ENCODE measurements at places on chromosomes 12 and 14.

DNA sequence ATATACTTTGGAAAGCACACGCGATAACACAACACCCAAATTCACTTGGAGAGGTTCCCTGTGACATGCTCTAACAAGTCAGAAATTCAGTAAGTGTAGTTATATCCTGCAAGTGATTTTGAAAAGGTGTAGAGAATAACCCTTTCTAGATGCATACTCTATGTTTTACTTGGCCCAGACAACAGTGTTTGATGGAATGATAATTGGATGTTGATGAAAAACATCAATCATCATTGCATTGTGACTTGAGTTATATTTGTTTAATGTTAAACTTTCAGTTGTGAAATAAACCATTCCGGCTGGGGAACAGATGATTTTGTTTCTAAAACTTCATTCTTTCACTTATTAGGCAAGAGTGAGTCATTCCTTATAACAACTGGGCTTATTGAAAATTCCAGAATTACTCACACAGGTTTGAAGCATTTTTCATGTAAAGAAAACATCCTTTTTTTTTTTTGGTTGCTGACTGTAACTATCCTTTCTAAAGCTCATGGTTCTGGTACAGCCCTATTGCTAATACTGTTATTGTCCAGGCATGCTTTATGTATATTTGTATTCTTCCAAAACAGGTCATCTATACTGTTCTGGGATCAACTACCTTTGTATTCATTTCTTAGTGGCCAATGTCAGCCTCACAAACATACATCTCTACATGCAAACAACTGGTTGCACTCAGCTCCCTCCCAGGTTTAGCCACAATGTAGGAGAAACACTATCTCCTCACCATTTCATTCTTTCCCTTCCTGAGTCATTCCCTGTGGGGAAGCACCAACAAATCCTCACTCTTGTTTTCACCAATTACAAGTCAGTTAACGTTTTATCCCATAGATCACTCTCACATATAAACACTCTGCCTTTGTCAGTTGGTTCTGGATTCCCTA, 121.2 kb upstream of the LRIG3 start:
- no peaks in the 10 kb centered on the region for H3K36me3 ChIP-seq
- no peaks in the 10 kb centered on the region for H3K27me3 ChIP-seq
- H3K4me1 ChIP-seq = peaks cover 17% of the 10 kb centered on the region
- H3K4me3 ChIP-seq = no peak overlapping the region
- no peak overlapping the region for H3K27ac ChIP-seq

DNA sequence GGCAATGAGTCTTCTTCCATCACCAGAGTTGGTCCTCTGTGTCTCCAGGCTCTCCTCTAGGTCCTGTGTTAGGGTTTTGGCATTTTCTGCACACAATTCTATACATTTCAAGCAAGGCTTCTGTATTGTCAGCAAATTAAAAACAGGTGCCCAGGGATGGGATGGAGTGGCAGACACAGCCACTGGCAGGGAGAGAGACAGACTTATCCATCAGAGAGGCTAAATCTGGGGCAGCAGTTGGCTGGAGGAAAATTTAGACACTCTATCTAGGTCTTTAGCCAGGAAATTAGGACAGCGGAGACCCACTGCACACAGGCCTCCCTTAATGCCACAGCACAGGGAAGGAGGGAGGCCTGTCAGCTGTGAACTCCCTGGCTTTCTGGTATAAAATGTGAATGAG, 20.2 kb downstream of the PLEKHD1 start:
- no peak overlapping the region for H3K27ac ChIP-seq
- no peaks in the 10 kb centered on the region for H3K36me3 ChIP-seq
- no peak for DNase-seq
- 0 out of 2 replicates have a peak, but pooled peaks cover 4% of the 10 kb centered on the region for H3K27me3 ChIP-seq
- H3K4me3 ChIP-seq = no peak overlapping the region

GRCh38 chr14:104192146-104192882, 53.9 kb downstream of the KIF26A start:
- H3K36me3 ChIP-seq = no peaks in the 10 kb centered on the region
- H3K4me1 ChIP-seq = no peaks in the 10 kb centered on the region
- DNase-seq = no peak
- no peak overlapping the region for H3K4me3 ChIP-seq

- H3K4me3 ChIP-seq = no peak overlapping the region
- H3K36me3 ChIP-seq = no peaks in the 10 kb centered on the region
- no peaks in the 10 kb centered on the region for H3K4me1 ChIP-seq
- no peaks in the 10 kb centered on the region for H3K27me3 ChIP-seq
- no peak for DNase-seq
- H3K27ac ChIP-seq = no peak overlapping the region
These were observed 368.7 kb upstream of the MIS18BP1 start for GRCh38 chr14:45621731-45622130.

GRCh38 chr14:69042787-69043444, 63.8 kb upstream of the ACTN1 start:
- no peaks in the 10 kb centered on the region for H3K27me3 ChIP-seq
- no peak overlapping the region for H3K27ac ChIP-seq
- DNase-seq = no peak
- no peaks in the 10 kb centered on the region for H3K36me3 ChIP-seq
- H3K4me3 ChIP-seq = no peak overlapping the region
- peaks cover 25% of the 10 kb centered on the region for H3K4me1 ChIP-seq

- no peak overlapping the region for H3K27ac ChIP-seq
- no peaks in the 10 kb centered on the region for H3K36me3 ChIP-seq
- no peak for DNase-seq
- H3K27me3 ChIP-seq = no peaks in the 10 kb centered on the region
- no peak overlapping the region for H3K4me3 ChIP-seq
These were observed 14.0 kb upstream of the PCNX1 start for GRCh38 chr14:70893062-70893845.

DNA sequence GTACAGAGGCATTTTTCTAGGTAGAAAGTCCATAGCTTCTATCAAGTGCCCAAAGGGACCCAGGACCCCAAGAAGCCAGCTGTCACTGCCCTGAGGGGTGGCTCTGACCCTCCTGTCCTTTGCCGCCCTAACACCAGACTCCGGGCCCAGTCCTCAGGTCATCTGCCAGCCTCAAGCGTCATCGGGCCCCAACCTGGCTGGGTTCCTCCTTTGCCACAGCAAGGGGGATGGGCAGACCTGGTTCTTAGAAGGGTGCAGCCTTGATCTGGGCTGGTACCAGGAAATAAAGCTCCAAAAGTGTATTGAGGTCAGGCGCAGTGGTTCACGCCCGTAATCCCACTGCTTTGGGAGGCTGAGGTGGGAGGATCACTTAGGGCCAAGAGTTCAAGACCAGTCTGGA, 27.1 kb upstream of the FAM222A start:
- H3K36me3 ChIP-seq = no peaks in the 10 kb centered on the region
- no peak overlapping the region for H3K4me3 ChIP-seq
- no peaks in the 10 kb centered on the region for H3K4me1 ChIP-seq
- H3K27me3 ChIP-seq = no peaks in the 10 kb centered on the region
- H3K27ac ChIP-seq = no peak overlapping the region

DNA sequence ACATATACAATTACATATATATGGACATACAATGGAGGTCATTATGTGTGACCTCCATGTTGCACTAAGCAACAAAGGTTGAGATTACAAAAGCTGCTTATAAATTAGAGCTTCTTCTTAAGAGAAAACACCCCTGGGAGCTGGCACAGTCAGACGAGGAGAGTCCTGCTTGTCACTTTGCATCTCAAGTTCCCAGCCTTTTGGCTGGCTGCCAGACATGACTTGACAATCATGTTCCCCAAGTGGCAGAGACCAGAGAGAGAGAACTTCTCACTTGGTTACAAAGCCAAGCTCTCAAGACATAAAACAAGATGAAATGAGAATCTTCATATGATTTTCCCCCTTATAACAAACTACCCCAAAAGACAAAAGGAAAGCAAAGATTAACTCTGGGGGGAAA, 8.5 kb upstream of the SYNJ2BP start:
- no peak overlapping the region for H3K27ac ChIP-seq
- no peaks in the 10 kb centered on the region for H3K4me1 ChIP-seq
- peaks cover 4% of the 10 kb centered on the region for H3K36me3 ChIP-seq
- DNase-seq = no peak
- no peak overlapping the region for H3K4me3 ChIP-seq

DNA sequence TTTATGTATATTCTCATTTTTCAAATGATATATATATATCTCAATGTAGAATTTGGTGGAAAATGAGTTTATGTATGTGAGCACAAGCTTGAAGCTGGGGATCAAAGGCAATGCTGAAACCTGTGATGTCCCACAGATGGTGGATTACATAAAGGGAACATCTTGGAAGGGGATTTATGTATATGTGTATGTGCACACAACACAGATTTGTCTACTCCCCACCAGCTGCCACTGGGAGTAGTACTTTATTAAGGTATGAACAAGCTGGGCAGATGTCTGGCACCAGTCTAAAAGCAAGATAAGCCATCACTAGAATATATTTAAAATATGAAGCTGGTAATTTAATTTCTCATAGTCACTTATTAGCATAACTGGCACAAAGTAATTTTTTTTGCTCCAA, 895.6 kb downstream of the SLC6A15 start:
- no peaks in the 10 kb centered on the region for H3K4me1 ChIP-seq
- DNase-seq = no peak
- no peaks in the 10 kb centered on the region for H3K27me3 ChIP-seq
- no peak overlapping the region for H3K4me3 ChIP-seq
- no peak overlapping the region for H3K27ac ChIP-seq

GRCh38 chr12:132602572-132603239, 7.7 kb downstream of the LRCOL1 start:
- no peak overlapping the region for H3K27ac ChIP-seq
- peaks cover 3% of the 10 kb centered on the region for H3K4me1 ChIP-seq
- H3K4me3 ChIP-seq = no peak overlapping the region
- H3K36me3 ChIP-seq = no peaks in the 10 kb centered on the region

DNA sequence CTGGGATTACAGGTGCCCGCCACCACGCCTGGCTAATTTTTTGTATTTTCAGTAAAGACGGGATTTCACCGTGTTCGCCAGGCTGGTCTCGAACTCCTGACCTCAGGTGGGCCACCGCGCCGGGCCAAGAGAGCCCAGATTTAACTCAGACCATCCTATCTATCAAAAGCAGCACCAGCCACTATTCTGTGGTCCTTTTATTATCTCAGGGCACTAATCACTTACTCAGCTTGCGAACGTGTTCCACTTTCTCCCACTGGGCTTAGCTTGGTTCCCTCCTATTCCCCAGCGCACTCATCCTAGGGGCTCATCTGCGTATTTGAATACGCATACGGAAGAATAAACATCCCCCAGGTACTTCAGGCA, 16.2 kb upstream of the AACS start:
- no peaks in the 10 kb centered on the region for H3K27me3 ChIP-seq
- H3K27ac ChIP-seq = 0 out of 2 replicates have a peak overlapping the region, but pooled peaks have one; percentile 1
- H3K4me3 ChIP-seq = peak overlapping the region; percentile 43
- no peaks in the 10 kb centered on the region for H3K36me3 ChIP-seq
- no peak for DNase-seq
- peaks cover 11% of the 10 kb centered on the region for H3K4me1 ChIP-seq

DNA sequence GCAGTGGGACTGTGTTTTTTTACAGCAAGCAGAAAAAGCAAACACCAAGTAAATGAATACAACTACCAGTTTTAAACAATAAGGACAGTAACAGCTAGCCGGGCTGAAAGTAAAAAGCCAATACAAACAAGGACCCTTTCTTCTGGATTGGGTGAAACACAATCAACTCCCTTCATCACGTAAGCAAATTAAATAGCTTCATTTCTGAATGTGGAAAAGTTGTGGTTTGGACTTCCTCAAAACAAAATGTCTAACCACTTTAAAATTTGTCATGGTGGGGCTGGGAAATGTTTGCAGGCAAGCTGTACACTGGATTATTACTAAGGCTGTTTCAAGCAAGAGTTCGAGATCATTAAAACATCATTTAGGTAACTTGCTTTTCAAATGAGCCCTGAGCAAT, 47.4 kb downstream of the TCHP start:
- H3K36me3 ChIP-seq = peaks cover 9% of the 10 kb centered on the region
- no peak for DNase-seq
- peak overlapping the region; percentile 28 for H3K27ac ChIP-seq

DNA sequence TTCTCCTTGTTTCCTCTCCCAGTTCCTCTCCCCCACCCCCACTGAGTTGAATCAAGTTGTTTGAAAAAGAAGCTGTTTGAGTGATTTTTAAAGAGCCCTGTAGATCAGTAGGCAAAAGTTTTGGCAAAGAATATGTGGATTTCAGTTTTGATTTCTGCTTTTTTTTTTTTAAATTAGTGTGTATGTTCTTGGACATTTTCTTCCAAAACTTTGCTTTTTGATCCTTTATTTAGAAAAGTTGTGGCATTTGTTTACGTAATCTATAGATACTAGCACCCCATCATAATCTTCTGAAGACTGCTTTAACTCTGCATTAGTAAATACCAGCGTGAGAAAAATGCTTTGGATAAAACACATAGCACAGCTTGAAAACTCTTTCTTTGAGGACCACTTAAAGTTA, 190.3 kb upstream of the SEL1L start:
- no peak overlapping the region for H3K4me3 ChIP-seq
- no peaks in the 10 kb centered on the region for H3K4me1 ChIP-seq
- no peak for DNase-seq
- no peaks in the 10 kb centered on the region for H3K27me3 ChIP-seq
- H3K27ac ChIP-seq = no peak overlapping the region

DNA sequence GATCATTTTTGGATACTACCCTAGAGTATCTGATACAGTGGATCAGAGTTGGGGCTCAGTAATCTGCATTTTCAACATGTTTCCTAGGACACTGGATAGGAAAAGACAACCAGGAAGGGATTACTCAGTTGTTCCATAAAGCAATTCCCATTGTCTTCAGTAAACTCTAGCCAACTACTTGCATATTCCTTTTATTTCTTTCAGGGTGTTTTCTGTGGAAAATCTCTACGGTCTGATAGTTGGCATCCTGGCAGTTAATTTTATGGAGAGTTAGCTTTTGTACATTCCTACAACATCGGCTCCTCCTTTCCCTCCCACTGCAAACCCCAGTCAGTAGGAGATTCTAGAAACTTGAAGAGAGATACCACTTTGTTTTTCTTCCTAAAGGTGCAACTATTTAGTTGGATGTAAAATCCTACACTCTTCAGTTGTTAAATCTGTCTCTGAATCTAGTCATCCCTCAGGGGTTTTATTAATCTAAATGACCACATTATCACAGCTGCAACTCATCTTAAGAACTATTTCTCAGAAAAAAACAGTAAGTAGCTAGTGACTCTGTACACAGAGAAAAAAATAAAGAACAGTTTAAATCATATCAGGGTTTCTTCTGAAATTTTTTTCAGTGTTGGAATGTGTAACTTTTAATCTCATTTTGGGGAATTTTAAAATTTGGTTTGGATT, 103.9 kb downstream of the PDE3A start:
- H3K36me3 ChIP-seq = no peaks in the 10 kb centered on the region
- H3K4me1 ChIP-seq = no peaks in the 10 kb centered on the region
- no peak overlapping the region for H3K27ac ChIP-seq
- no peak overlapping the region for H3K4me3 ChIP-seq
- H3K27me3 ChIP-seq = no peaks in the 10 kb centered on the region
- DNase-seq = no peak

All from GM23338 (cell line).